ENCODE measurements at places on chromosomes 4 and X. TPM values are rescaled to one million over a fixed set of nuclear protein-coding genes. Genes with fewer than 3 reads are reported as not detected.

DNA sequence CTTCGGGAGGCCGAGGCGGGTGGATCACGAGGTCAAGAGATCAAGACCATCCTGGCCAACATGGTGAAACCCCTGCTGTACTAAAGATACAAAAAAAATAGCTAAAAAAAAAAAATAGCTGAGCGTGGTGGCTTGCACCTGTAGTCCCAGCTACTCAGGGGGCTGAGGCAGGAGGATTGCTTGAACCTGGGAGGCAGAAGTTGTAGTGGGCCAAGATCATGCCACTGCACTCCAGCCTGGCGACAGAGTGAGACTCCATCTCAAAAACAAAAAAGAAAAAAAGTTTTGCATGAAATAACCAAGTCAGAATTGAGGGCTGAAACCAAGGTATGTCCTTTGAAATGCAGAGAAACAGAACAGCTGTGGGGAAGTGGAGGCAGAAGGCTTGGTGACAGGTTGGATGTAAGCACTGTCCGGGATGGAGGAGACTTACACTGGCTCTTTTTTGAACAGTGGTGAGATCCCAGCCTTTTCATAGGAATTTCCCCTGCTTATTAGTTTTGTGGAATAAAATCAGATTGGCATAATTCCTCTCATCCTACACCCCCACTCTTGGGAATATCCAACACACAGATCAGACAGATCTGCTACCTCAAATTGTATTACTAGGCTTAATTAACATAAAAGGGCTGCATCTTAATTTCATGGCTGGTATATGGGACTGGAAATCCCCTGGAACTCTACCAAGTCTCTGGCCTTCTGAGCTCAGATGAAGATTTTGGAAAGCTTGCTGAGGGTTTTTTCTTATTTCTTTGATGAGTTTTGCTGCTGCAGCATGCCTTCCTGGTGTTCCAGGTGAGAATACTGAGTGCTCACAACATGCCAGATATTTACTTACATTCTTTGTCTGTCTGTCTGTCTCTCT lies 18.8 kb upstream of the C4orf36 start:
- DNase-seq = no peak

The MSANTD1 gene
- total RNA-seq = 1.00 TPM

The TLR8 gene
- 2.3 TPM for total RNA-seq

DNA sequence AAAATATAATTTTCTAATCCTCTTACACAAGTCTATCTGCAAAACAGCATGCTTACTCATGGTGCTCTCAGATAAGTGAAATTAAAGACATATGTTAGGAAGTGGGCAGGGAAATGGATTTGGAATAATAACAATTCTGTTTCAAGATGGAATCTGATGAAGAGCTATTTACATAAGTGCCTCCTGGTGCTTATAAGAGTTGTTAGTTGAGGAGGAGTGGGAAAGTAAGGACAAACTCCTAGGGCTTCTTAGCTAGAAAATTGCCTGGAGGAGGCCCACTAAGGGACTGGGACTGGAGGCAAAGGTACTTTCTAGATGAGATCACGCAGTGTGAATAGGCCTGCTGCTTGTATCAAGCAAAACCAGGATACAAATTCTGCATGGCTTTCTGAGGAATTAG lies 939.8 kb downstream of the GLUD2 start:
- DNase-seq = no peak

- no peak for DNase-seq
Measured at GRCh38 chrX:133953785-133954355, 31.5 kb downstream of the GPC3 start.

The POF1B gene
- total RNA-seq = 1.1 TPM

DNA sequence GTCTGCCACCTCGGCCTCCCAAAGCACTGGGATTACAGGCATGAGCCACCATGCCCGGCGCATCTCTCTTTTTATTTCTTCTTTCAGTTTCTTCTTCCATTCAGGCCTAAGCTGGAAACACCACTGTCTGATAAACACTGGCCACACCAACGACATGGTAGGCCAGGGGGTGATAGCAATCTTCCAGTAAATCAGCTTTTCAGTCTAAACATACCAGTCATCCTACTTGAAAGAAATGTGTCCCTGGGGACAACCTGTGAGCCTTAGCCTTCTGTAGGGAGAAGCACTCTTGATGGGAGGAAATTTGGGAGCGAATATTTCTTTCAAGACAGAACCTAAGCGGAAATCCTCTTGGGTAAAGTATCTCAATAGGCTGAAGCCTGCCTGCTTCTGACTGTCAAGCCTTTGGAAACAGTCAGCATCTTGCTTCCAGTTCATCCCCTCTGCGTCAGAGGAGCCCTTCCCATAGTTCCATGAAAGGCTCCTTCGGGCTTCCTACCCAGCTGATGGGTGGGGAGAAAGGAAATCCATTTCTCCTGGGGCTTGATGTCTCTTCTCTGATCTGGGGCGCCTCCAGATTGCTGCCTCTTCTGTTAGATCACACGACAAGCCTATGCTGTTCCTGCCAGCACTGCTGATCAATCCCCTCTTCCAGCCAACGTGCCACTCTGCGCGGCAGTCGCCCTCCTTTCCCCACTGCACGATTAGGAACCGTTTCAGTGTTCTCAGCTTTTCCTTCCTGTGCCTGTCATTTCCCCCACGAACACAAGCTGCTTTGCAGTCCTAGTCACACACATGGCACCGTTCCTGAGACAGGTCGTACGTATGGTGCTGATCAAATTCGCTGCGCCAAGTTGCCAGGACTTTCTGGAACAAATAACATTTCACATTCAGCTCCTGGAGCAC lies 49.5 kb upstream of the CBR4 start:
- DNase-seq = no peak

DNA sequence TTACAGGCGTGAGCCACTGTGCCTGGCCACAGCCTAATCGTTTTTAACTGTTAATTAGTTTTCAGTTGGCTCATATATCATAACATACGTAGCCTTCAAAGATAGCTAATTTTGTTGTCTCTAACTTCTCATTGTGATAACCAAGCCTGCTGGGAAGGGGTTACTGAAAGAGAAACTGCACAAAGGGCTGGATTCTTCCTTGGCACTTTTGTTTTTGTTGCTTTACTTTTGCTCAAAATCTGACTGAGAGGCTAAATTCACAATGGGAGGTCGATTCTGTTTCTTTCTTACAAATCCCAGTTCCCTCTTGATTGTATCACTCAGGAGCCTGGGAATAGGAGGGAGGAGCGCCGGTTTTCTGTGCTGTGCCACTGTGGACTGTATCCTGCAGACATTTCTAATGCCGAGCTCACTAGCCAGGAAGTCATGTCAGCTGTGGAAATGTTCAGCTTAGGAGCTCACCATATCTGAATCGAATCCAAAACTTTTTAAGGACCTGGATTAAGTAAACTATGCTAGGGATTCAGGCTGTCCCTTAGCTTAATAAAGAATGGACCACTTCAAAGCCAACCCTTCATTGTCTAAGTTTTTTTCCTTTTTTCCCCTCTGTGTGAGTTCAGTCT lies 120.5 kb upstream of the FAT1 start:
- DNase-seq = no peak

The TMPRSS11B gene
- not detected for total RNA-seq

DNA sequence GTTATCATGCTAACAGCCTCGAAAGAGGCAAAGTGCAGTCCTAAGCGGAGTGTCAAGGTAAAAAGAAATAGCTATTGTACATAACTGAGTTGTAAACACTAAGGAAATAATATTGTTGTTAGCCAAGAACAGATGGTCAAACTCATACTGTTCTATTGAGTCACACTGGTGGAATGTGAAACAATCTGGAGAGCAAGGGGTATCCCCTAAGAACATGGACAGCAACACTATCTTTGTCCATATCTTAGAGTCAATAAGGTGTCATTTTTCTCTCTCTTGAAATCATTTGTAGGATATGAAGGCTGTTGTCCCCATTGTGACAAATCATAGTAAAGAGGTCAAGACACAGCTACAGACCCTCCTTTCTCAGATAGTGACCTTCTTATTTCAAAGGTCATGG lies 4.5 kb upstream of the PDGFC start:
- no peak for DNase-seq

Data from upper lobe of left lung (tissue), 6 donors.